ENCODE measurements at places on chromosomes 11 and 22. TPM values are rescaled to one million over a fixed set of nuclear protein-coding genes. Genes with fewer than 3 reads are reported as not detected.

GRCh38 chr11:48049036-48049435, 68.7 kb downstream of the PTPRJ start:
- no peak for DNase-seq

GRCh38 chr11:105538588-105538987, 71.3 kb upstream of the GRIA4 start:
- DNase-seq: no peak

DNA sequence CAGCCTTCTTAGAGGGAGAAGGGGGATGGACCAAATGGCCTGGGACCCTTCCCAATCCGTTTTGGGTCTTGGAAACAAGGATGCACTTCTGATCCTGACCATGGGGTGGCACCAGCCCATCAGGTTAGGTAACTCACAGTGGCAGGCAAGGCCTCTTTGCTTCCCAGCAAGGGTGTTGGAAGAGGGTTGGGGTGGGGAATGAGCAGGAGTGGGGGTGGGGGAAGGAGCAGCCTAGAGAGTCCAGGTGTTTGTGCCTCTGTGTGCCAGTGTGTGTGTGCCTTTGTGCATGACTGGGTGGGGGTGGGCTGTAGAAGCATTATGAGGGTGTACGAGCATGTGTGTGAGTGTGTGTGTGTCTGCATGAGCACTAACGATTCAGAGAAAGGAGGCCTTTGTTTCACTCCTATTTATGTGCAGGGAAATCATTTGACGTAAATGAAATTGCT, 213.1 kb downstream of the INSC start:
- no peak for DNase-seq

- no peak for DNase-seq
Observed at GRCh38 chr11:102237096-102237735, 80.1 kb upstream of the BIRC3 start.

DNA sequence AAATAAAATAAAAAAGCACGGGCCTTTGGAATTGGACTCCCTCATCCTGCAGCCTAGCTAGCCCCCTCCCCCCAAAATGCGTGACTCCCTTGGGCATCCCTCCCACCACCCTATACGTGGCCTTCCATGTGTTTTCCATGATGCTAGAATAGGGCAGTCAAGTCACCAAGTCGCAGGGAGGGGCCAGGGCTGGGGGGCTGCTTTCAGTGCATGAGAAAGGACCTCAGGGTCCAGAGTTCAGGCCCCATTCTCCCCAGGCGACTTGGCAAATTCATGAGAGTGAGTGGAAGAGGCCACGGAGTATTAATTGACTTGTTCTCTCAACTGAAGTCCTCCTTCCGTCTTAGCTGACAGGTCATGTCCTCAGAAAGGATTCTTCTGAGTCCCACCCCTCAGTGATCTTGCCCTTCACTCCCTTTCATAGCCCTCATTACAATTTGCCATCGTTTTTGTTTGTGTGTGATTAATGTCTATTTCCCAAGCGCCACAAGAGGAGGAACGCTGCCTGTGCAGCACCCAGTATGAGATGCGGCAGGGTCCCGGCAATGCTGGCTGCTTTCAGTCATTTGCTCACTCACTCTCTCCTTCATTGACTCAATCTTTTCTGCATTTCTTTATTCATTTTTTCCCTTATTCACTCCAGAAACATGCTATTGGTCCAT, 17.4 kb downstream of the LRRC32 start:
- DNase-seq: no peak

GRCh38 chr11:11125618-11126017, 227.4 kb downstream of the CSNK2A3 start:
- no peak for DNase-seq

DNA sequence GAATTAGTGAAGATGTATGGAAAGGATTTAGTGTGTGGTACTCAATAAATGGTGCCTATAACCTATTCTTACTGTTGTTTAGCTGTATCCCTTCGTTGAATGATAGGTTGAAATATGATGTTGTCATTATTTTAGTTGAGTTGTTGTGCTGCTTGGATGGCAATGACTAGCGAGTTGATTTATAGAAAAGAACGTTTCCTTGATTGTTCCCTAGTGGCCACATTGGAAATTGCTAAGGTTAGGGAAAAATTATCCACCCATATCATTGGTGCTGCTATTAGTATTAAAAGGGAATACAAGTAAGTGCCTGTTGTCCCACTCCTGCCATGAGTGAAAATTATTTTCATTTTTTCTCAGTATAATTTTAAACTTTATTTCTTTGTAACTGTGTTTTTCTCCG, 14.5 kb downstream of the EMSY start:
- DNase-seq: no peak

DNA sequence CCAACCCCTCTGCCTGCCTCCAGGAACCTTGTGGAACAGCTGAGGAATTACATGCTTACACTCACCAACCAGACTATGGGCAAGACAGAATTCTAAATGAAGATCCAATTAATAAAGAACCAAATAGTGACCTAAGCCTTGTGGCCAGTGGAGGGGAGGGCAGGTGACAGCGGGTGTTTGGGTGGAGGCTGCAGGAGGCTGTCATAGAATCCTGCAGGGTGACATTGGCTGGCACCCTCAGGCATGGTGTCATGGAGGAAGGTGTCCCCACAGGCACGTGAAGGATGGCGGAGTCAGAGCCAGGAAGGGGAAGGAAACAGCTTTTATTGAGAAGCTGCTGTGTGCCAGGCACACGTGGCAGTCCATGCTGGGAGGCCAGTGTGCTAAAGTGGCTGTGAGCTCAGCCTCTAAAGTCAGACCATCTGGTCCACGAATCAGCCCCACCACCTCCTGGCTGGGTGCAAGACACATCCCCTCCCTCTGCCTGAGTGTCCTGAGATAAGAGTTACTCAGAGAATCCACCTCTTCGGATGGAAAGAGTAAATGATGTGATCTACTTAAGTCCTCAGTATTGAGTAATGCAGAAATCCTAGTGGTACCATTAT, 8.7 kb downstream of the MYO18B start:
- DNase-seq: no peak

DNA sequence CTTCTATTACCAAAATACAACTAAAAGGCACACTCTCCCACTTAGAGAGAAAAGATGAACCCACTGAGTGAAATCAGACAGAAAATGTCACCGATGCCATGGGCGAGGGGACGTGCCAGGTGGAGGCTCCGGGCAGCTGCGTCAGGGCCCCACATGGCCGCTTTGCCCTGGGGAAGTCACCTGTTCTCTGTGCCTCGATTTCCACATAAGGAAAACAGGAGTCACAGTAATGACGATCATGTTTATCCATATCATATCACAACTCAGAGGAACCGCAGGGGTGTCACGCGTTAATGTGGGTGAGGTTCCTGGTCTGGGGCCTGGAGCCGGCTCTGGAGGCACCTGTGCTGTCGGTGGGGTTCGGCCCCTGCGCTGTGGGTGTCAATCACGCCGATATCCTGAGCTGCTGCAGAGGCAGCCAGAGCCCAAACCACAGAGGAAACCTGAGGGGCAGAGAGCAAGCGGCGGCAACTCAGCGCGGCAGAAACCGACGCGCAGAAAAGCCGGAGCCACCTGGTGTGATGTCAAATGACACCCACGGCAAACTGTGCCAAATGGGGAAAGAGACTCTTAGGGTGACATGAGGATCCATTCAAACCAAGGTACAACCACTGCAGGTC, 243.7 kb downstream of the BRD1 start:
- no peak for DNase-seq

- DNase-seq: no peak
Observed at GRCh38 chr22:17348464-17349103, 20.7 kb upstream of the CECR2 start.

- DNase-seq: no peak
Observed at GRCh38 chr22:37187891-37188761, at the start of gene C1QTNF6. TSS of gene C1QTNF6 (minus strand) at chr22:37188247. CDS start at chr22:37188213, 34 bp downstream.

The TMEM135 gene
- 19.5 TPM for total RNA-seq

The PPP6R2 gene
- 98.7 TPM for total RNA-seq

The CDCA5 gene
- 1.4 TPM for total RNA-seq

The SYNGR1 gene
- total RNA-seq: 34.8 TPM

The EIF3D gene
- 274 TPM for total RNA-seq

The SERPIND1 gene
- not detected for total RNA-seq
